ENCODE measurements at places on chromosomes 2 and 18. TPM values are rescaled to one million over a fixed set of nuclear protein-coding genes. Genes with fewer than 3 reads are reported as not detected.

GRCh38 chr18:48828691-48829442 lies 121.9 kb downstream of the SMAD7 start:
- DNase-seq: no peak

E2F6 gene
- total RNA-seq: 9.6 TPM

GRCh38 chr2:45980161-45980865 lies 316.9 kb upstream of the EPAS1 start:
- no peak for DNase-seq

DNA sequence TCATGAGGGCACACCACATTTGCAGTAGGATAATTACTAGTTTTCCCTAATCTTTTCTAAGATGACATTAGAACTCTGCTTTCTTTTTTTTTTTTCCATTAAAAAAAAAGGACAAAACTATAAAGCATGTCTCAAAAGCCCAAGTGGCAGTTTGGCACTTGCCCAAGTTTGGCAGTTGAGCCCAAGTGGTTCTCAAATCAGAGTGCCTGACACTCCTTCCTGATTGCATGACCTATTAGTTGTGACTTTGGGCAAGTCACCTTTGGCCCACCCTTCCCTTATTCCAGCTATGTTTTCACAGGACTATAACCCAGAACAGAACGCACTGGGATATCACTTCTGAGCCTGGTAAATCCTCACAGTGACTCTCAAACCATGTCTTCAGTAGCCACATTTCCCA lies 273.0 kb downstream of the CCDC85A start:
- DNase-seq: no peak

GRCh38 chr2:205357732-205358131 lies 324.6 kb upstream of the NRP2 start:
- DNase-seq: no peak
